NCI-H1436 treated with DMSO at 0.1 percent for 48 hours (cell line): ENCODE measurements at places on chromosomes 12 and 14.

GRCh38 chr12:96906498-96906848, 584 bp upstream of the NEDD1 start:
- DNase-seq: no peak

DNA sequence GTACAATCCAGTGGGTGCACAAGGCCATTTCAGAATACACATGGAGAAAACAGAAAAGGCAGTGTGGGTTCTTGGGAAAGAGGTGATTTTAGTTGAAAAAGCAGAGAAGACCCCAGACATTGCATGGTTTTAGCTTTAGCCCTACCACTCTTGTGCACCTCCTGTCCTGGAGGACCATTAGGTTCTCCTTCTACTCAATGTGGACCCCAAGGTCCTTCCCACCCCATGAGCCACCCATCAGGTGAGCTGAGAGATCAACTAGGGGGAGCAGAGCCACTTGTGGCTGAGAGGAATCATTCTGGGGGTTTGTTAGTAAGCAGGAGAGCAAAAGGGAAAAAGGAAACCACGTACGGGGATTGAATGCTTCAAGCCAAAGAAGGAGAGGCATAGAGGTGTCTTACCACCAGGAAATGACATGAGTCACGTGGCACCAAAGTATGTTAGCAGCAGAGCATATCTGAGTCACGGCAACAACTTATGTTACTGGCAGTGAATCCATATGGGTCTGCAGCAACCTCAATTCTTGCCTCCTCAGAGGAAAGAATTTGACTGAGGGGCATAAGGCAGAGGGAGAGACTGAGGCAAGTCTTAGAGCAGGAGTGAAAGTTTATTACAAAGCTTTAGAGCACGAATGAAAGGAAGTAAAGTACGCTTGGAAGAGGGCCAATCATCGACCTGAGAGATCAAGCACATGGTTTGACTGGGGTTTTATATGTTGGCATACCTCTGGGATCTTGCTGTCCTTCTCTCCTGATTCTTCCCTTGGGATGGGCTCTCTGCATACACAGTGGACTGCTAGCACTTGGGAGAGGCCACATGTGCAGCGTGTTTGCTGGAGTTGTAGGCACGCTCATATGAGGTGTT, 73.9 kb downstream of the HSD17B6 start:
- DNase-seq: no peak

- no peak for DNase-seq
Observed at GRCh38 chr12:42918443-42918842, 328.9 kb upstream of the PRICKLE1 start.

DNA sequence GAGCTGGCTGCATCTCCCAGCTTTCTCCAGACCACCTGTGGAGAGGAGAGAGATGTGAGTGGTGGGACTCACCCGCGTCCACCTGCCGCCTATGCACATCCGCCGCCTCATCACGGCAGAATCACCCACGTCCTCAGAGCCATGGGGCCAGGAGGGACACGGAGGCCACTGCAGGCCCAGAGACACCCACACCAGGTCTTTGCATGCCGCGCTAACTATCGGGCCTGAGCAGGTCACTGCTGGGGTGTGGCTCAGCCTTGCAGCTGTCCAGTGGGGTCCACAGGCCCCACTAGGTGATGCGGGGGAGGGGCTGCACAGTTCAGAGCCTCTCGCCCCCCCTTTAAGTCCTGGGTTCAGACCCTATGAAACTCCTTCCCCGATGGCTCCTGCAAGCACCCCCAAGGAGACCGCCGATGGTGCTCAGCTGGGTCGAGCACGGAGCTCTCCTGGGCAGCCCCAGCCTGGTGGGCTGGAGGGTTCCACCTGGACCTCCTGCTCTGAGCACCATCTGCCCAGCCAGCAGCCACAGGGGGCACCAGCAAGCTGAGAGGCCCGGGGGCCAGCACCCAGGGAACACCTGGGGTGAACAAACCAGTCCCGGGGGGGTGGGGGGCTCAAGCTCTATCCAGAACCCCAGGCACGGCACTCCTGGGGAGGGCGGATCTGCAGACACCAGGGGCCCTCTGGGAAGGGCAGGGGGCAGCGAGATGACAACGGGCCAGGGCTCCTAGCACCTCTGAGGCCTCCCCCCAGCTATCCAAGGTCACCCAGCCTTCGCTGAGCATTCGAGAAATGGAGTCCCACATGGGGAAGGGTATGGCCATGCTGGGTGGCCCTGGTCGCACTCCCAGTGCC, 34.3 kb downstream of the CCNK start:
- DNase-seq: no peak

DNA sequence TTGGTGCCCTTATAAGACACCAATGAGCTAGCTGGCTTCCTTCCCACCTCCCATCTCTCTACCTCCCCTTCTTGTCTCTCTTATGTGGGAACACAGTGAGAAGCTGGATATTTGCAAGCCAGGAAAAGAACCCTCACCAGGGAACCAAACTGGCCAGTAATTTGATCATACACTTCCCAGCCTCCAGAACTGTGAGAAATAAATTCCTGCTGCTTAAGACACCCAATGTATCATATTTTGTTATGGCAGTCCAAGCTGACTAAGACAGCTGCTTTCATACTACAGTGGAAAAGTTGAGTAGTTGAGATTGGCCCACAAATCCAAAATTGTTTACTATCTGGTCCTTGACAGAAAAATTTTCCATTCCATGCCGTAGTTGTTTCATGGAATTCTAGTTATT, 269.0 kb downstream of the KCNH5 start:
- no peak for DNase-seq

DNA sequence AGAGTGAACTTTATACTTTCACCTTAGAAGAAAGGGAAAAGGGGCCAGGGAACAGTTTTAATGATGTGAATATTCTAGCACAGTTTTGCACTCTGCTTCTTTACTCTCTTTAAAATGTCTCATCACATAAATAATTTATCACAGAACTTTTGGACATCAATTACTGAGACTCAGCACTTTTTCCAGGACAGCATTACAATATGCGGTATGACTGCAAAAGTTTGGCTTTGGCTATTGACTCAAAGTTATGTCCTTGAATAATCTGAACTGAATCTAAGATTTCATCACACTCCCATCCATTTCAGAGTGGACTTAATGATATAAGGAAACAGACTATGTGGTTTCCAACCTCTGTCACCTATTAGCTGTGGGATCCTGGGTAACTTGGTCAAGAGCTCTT, 11.7 kb downstream of the CCER1 start:
- no peak for DNase-seq
